ENCODE measurements at places on chromosomes 16 and 17. TPM values are rescaled to one million over a fixed set of nuclear protein-coding genes. Genes with fewer than 3 reads are reported as not detected.

Gene FOXC2
- not detected for total RNA-seq

Gene CCL13
- total RNA-seq, result not detected

Gene SULT1A1
- 30.9 TPM for total RNA-seq

Gene HLF
- total RNA-seq, result 0.05 TPM

Gene JMJD6
- 28.0 TPM for total RNA-seq

Gene KLHL10
- not detected for total RNA-seq

Gene TPSG1
- 0.31 TPM for total RNA-seq

Gene KRT15
- total RNA-seq, result 15.9 TPM

Gene PPY
- total RNA-seq, result not detected

Gene ICAM2
- total RNA-seq, result 0.64 TPM

Gene FOXL1
- 0.26 TPM for total RNA-seq

Gene TBC1D3C
- total RNA-seq, result not detected

Data from HT-29 (cell line).